ENCODE measurements at places on chromosomes 5 and 9. TPM values are rescaled to one million over a fixed set of nuclear protein-coding genes. Genes with fewer than 3 reads are reported as not detected.

FAM78A gene
- 0.73 TPM for total RNA-seq

ALDH1B1 gene
- 124 TPM for total RNA-seq

BTNL8 gene
- not detected for total RNA-seq

- no peak overlapping the region for H3K27ac ChIP-seq
- no peaks in the 10 kb centered on the region for H3K27me3 ChIP-seq
- no peaks in the 10 kb centered on the region for H3K36me3 ChIP-seq
- no peaks in the 10 kb centered on the region for H3K4me1 ChIP-seq
Measured at GRCh38 chr9:108074900-108075299, 585.3 kb upstream of the KLF4 start.

DNA sequence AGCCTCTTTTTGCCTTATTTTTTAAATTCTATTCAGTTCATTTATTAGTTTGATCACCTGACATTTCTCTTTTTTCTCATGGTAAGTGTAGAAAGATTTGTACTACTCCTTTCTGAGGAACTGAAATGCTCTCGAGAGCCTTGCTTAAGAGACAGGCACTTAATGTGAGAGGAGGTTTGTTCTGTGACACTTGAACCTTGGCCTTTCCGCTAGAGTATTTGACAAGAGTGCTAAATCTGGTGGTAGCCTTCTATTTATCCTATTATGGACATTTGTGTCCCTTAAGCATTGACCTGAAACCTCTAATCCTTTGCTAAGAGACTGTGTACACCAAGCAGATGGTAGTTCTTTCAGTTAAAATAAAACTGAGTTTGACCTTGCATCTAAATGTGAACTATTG, 805.0 kb upstream of the PTPRD start:
- H3K36me3 ChIP-seq, result no peaks in the 10 kb centered on the region
- H3K4me3 ChIP-seq, result no peak overlapping the region
- H3K27me3 ChIP-seq, result no peaks in the 10 kb centered on the region
- no peak overlapping the region for H3K27ac ChIP-seq
- no peak for DNase-seq

DNA sequence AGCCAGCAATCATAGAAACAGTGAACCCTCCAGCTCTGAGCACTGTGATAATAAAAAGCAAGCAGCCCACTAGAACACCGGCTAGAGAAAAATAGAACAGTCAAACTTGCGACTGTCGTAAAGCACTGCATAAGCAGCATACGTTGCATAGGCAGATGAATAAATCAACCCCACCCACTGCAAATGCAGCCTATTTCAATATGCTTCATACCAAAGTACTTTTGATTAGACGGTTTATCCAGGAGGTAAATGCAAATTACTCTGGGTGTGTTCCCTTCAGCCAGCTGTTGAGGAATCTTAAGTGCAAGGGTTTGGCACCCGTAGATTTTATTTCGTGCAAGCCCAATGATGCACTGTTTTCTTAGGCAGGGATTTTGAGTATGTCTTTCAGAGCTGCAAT, 32.1 kb upstream of the ANKRD18A start:
- peaks cover 5% of the 10 kb centered on the region for H3K27me3 ChIP-seq
- H3K27ac ChIP-seq, result no peak overlapping the region
- no peaks in the 10 kb centered on the region for H3K36me3 ChIP-seq
- no peak overlapping the region for H3K4me3 ChIP-seq

DNA sequence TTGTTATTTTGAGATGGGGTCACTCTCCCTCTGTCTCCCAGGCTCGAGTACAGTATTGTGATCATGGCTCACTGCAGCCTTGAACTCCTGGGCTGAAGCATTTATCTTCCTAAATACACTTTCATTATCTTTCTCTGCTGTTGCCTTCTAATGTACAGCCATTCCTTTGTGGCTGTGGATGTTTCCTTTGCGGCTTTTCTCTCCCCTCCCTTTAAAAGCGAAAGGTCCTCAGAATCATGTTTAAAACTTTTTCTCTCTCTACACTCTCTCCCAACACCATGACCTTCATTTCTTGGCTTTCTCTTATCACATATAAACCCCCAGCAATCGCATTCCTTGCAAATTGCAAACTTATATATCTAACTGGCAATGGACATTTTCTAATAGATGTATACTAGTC, 1.6 kb downstream of the IFNA2 start:
- no peak for DNase-seq
- no peaks in the 10 kb centered on the region for H3K4me1 ChIP-seq
- no peaks in the 10 kb centered on the region for H3K36me3 ChIP-seq

DNA sequence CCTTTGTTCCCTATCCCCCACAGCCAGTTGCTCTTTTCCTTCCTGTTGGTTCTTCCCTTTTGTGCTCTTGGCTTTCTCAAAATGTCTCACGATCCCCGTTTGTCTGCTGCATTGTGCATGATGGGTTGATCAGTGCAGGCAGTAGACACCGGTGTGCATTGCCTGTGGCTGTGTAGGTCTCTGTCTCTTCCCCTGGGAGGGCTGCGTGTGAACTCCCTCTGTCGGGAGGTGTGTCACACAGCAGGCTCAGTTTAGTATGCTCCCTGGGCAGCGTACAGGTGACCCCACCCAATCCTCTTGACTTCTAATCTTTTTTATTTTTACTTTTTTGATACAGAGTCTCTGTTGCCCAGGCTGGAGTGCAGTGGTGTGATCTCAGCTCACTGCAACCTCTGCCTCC, 265.3 kb downstream of the FSTL4 start:
- peaks cover 10% of the 10 kb centered on the region for H3K27me3 ChIP-seq
- no peaks in the 10 kb centered on the region for H3K36me3 ChIP-seq
- no peak overlapping the region for H3K27ac ChIP-seq

Data from astrocyte (in vitro differentiated cells and primary cell).